Fibroblast of skin of right quadriceps (primary cell): ENCODE measurements at places on chromosomes 11 and 22.
A peak's percentile ranks its signal among the peaks of the same experiment; 100 is the strongest.

GRCh38 chr11:35709376-35709775 is 46.8 kb downstream of the TRIM44 start:
- no peak for DNase-seq

DNA sequence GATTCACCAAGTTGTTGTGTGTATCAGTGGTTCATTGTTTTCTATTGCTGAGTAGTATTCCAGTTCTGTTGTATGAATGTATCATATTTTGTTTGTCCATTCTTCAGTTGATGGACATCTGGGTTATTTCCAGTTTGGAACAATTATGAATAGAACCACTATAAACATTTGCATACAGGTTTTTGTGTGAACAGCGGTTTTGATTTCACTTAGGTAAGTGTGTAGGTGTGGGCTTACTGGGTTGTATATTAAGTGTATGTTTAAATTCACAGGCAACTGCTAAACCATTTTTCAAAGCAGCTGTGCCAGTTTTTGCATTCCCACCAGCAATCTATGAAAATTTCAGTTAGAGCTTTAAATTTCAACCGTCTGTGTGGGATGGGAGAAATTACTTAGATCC is 217.8 kb downstream of the NELL1 start:
- no peak for DNase-seq

DNA sequence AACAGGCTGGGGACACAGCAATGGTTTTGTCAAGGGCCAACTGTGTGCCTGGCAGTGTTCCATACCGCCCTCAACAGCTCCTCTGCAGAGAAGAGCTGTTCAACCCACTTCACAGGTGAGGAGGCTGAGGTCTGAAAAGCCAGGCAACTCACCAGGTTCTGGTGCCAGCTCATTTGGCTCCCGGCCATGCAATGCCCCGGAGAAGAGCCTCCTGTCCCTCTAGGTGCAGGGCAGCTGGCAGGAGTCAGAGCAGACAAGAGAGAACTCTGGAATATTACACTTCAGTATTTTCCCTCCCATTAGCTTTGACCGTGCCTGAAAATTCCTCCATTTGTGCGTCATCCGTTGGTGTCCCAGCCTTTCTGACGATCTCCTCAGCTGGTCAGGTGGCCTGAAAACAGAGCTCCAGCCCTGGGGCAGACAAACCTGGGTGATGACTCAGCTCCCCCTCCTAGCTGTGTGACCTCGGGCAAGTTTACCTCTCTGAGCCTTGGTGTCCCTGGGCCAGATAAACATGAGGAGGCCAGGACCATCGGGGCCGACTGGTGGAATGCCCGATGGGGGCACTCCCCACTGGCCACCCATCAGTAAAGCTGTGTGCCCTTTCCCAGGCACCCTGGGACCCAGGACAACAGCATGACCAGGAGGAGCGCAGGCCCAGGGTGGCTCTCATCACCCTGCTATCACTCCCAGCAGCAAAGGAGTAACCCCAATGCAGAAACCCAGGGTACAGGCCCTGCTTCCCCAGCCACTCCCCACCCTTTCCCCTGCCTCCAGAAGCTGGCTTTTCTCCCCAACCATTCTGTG is 9.6 kb upstream of the C1QTNF6 start:
- peak; percentile 30 for DNase-seq

GRCh38 chr11:75471176-75471973 is 38.4 kb upstream of the KLHL35 start:
- no peak for DNase-seq

DNA sequence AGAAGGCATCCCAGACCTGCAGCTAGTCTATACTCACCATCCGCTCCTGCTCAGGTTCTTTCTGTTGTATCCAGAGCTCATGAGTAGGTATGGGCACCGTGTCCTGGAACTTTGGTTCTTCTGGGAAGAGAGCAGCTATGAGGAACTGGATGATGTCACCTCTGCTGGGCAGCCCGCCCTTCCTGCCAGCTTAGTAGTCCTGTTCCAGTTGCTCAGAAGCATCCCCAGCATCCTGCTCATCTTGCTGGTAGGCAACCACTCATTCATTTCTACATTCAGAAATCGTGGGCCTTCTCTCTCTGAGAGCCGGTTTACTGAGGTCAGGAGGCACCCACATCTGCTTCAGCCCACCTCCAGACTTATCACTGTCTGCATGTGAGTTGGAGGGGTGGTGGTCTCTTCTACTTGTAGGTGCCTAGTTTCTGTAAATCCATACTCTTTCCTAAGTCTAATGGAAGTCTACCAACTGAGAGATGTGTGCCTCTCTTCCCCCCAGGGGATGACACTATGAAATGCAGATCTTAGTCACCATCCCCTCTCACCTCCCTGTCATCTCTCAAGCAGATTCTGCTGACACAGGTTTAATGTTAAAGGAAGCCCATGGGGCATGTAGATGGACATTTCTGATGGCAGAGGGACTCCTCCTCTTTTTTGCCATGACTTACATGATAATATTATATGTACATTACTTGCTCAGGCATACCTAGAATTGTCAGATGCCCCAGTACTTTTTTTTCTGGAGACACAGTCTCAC is 29.6 kb upstream of the CCDC134 start:
- DNase-seq, result no peak

DNA sequence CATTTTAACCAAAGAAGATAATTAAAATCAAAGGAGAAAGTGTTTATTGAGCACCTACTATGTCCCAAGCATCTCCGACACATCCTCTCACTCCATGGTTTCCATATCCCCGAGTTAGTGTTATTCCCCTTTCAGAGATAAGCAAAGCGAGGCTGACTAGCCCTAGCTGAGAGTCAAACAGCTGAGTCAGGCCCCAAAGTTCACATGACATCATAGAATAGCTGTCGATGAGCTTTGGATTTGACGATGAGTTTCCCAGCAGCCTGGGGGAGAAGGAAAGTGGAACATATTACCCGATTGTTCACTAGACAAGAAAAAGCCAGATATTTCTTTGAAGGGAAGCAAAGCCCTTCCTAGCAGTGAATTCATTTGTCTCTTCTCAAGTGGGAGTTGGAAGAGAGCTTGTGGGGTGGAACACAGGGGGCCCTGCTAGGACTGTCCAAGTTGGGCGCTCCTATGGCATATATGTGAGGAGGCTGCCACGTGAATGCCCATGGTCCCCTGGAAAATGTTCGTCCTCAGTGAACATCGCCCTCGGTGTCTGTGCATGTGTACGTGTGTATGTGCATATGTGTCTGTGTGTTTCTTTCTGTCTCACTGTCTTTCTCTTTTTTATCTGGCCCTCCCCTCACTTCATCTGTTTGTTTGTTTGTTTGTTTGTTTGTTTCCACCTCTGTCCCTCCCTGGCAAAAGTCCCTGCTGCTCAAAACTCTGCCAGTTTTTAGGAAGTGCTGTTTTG is 493 bp upstream of the CYTH4 start:
- no peak for DNase-seq

DNA sequence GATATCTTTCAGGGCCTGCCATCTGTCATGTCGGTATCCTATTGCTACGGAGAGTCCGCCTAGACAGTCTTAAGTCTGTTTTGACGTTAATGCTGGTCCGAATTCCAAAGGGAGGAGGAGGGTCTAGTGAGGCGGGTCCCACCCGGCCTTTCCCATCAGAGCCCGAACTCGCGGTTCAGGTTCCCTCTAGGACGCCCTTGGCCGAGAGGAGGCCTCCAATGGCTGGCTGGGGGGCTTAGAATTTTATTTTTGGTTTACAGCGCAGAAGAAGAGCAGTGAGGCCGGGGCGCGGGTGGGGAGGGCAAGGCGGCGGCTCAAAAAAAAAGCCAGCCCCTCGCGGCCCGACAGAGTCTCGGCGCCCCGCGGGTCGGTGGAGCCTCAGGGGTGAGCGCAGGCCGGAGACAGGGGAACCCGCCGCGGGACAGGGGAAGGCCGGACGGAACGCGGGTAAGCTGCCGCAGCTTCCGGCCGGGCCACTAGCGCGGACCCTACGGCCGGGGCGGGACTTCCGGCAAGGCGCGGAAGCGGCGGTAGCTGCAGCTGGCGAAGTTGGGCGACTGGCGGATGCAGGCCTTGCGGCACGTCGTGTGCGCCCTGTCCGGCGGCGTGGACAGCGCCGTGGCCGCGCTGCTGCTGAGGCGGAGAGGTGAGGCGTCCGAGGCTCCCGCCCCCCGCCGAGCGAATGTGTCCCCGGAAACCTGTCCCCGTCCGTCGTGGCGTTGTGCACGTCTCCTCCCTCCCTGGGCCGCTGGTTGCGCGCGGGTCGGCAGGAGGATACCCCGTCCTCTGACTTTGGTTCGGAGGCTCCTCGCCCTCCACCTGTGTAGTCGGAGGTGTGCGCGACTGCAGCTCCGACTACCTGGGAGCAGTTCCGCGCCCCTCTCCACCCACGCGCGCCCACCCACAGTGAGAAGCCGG is at the start of gene TRMU:
TRMU (plus strand) TSS at position 514 of the 918 bp plus-strand sequence; CDS start at position 565, 51 bp downstream.
- peak; percentile 81 for DNase-seq

DNA sequence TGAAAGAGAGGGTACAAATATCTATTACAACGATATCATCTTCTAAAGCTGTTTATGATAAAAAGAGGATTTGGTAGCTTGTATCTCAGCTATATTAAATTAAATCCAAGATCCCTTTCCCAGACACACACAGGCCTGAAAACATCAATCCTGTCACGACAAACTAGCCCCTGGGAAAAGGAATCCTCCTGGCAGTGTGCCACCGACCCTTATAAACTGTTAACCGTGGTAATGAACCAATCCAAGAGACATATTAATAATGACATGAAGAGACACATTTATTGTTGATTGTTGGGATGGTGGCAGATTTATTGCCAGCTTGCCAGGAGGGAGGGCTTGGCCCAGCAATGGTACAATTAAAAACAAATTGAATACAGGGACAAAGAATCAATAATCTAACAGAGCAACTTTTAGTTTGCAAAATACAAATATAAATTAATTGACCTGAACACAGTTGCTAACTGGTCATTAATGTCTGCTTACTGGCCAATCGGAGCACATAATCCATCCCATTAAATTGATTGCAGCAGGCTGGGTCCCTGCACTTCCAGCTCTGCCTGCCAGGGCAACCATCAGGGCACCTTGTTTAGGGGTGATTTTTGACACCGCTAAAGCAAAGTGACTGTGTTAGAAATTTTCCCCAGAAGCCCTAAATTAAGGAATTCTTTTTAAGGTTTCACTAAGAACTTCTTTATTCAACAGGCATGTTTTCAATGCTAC is 887.6 kb downstream of the OPCML start:
- DNase-seq, result no peak

DNA sequence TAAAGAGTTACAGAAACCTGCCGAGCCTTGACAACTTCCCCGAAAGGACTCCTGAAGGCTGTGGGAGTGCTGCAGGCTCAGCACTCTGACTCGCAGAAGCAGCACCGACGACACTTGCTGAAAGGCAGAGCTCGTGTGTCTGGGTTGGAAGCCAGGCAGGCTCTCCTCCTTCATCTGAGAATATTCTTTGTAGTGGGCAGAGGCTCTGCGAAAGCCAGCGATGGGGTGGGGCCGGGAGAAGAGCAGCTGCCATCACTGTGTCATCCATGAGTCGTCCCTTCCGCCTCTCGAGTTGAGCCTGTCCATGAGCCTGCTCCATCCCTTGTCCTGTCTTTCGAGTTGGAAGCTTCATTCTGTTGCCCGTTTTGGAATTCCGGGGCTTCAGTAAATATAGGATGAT is 11.9 kb downstream of the GLB1L2 start:
- no peak for DNase-seq

DNA sequence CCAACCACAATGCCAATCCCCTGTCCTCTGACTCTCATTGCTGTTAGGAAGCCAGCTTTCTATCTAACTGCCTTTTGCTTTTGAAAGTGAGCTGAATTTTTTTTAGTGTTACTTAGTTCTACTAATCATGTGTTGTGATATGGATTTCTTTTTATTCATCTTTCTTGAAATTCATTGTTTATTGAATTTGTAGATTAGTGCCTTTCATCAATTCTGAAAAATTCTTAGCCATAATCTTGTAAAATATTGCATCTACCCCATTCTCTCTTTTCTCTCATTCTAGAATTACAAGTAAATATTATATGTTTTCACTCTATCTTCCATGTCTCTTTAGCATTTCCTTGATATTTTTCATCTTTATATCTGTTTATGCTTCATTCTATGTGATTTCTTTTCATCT is 47.8 kb downstream of the DDIAS start:
- no peak for DNase-seq

GRCh38 chr11:125663910-125664309 is 16.7 kb downstream of the ACRV1 start:
- no peak for DNase-seq

GRCh38 chr11:27085605-27086004 is 45.0 kb downstream of the BBOX1 start:
- DNase-seq, result no peak

- DNase-seq, result no peak
Measured at GRCh38 chr11:94649254-94649653, 82.1 kb downstream of the PIWIL4 start.

DNA sequence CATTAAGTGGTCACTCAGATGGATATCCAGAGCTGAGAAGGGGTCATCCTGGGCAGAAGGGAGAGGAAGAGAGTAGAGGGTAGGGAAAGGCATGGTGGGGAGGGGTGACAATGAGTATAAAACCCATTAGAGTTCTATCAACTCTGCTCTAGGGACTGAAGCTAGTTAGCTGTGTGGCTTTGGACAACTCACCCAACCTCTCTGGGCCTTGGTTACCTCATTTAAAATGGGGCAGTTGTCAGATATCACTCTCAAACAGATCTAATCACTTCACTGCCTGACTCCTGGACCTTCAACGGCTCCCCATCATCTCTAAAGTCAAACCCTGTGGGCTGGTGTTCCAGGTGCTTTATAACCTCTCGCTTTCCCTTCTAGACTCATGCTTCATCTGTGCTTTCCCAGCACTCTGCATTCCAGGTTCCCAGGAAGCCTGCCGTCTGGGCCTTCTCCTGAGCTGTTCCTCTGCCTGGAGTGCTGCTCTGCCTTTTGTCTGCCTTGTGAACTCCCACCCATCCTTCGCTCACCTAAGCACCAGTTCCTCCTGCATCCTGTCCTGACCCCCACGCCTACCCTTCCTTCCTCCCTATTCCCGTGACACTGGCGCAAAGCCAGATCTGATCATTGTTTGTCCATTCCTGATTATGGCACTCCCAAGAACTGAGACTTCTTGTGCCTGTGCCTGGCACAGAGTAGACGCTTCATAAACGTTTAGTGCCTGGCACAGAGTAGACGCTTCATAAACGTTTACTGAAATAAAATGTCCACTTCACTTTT is 22.3 kb upstream of the KCNJ11 start:
- no peak for DNase-seq

- no peak for DNase-seq
Measured at GRCh38 chr11:63032457-63032856, 16.8 kb upstream of the SLC22A8 start.
